Activated T-cell treated with anti-CD3 and anti-CD28 coated beads, Interleukin-2, amount 50 U/mL, for 1 hour (primary cell): ENCODE measurements at places on chromosomes 1 and 21.

DNA sequence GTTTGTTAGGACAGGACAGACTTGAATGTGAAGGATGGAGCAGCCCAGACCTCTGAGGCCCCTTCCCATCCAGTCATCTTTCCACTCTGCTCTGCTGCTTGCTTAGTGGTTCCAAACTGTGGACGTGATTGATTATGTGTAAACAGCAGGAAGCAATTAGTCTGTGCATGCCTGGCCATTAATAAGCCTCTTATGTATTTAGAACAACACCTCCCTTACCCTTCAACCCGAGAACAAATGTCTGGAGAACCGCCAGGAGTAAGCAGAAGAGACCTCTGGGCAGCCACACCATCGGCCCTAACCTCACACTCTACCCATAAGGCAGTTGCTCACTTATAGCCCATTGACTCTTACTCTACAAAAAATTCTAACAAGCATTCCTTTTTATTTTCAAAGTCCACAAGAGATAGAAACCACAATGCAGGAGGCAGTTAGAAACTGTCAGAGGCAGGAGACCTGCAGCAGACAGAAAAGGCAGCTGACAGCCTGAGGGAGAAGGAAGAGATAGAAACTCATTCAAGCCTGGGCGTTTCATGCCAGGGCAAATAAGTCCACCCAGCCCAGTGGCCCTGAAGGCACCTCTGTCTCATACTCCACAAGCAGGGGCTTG, 5.8 kb upstream of the EPHA8 start:
- DNase-seq, result no peak

GRCh38 chr1:53681977-53682685, 56.8 kb downstream of the GLIS1 start:
- peak; percentile 48 for DNase-seq

- no peak for DNase-seq
Observed at GRCh38 chr1:119133987-119134386, 6.5 kb downstream of the WARS2 start.

- no peak for DNase-seq
Observed at GRCh38 chr1:219310181-219310728, 136.6 kb downstream of the LYPLAL1 start.

DNA sequence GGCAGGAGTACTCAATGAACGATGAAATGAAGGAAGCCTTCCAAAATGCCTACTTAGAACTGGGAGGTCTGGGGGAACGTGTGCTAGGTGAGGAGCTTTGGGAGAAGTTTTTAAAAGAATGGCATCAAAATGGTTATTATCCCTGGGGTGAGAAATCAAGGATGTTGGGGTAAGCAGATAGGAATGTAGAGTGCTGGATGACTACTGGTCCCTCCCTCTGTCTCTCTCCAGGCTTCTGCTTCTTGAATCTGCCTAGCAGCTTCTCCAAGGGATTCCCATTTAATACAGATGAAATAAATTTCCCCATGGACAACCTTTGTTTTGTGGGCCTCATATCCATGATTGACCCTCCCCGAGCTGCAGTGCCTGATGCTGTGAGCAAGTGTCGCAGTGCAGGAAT, 19.0 kb upstream of the CASQ1 start:
- DNase-seq, result no peak

DNA sequence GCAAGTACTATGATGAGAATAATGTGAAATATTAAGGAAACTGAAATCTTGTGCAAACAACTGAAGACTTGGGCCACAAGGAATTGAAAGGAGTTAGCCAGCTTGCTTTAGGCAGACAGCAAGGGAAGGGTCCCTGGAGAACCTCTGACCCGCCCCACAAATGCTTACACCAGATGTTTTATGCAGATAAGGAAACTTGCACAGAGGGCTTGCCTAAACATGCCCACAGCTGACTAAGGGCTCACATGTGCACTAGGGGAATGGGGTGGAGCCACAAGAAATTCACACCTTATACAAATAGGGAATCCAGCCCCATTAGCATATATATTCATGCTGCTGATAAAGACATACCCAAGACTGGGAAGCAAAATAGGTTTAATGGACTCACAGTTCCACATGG, 86.1 kb upstream of the CYYR1 start:
- no peak for DNase-seq

DNA sequence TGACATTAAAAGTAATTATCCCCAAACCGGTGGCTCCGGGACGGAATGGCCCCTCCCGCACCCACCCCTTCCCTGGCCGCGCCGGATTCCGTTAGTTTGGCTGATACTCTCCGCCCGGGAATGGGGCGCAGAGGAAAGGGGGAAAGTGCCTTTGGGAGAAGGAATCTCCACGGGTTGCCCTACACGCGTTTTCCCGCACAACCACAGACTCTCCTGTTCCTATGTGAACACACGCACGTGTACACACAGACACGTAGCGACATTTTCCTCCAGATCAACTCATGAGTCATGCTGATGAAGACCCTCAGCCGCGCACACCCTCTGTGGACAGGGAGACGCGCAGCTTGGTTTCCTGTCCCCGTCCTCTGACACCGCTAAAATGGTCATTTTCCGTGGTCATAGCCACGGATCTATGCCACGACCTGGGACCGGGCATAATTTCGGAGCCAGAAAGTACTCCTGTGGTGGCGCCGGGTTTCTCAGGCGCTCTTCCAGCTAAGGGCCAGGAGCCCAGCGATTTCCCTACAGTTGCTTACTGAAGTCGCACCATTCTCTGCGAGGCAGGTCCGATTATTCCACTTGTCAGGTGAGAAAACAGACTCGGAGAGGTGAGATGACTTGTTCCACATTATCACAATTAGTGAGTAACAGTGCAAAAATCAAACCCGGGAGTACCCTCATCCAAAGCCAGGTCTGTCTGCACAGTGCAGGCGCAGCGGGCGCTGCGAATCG, 4.0 kb upstream of the DMRTA2 start:
- no peak for DNase-seq

- DNase-seq, result no peak
Observed at GRCh38 chr1:182189535-182190066, 128.1 kb upstream of the ZNF648 start.

GRCh38 chr1:166511761-166512160, 327.5 kb upstream of the POGK start:
- no peak for DNase-seq

DNA sequence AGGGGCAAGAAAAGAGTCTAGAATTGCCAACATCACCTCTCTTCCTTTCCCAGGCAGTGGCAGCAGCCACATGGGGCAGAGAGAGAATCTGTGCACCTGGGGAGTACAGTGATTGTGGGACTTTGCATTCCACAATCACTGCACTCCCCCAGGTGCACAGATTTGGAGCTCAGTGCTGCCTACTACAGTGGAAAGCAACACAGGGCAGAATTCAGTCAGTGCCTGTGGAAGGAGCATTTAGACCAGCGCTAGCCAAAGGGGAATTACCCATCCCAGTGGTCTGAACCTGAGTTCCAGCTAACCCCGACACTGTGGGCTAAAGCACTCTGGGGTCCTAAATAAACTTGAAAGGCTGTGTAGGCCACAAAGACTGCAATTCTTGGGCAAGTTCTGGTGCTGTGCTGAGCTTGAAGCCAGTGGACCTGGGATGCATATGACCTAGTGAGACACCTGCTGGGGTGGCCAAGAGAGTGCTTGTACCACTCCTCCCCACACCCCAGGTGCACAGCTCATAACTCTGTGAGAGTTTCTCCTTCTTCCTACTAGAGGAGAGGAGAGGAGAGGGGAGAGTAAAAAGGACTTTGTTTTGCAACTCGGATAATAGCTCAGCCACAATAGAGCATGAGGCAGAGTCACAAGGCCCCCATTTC, 50.3 kb downstream of the NUP210L start:
- no peak for DNase-seq

- no peak for DNase-seq
Observed at GRCh38 chr1:83776913-83777757, 221.8 kb downstream of the TTLL7 start.

GRCh38 chr1:212643877-212644276, 35.3 kb downstream of the ATF3 start:
- no peak for DNase-seq

GRCh38 chr1:61282387-61282786, 200.0 kb downstream of the NFIA start:
- DNase-seq, result no peak

GRCh38 chr1:206895837-206896242, 1.4 kb upstream of the IL24 start:
- DNase-seq, result no peak

GRCh38 chr1:33327587-33328325, 6.9 kb upstream of the A3GALT2 start:
- no peak for DNase-seq

- DNase-seq, result no peak
Observed at GRCh38 chr1:202122639-202123335, at the start of gene GPR37L1. TSS of gene GPR37L1 (plus strand) at chr1:202122917. CDS start at chr1:202122964, 47 bp downstream.

- no peak for DNase-seq
Observed at GRCh38 chr1:169460191-169460833, 25.4 kb downstream of the SLC19A2 start.

- DNase-seq, result no peak
Observed at GRCh38 chr1:5818755-5819154, 173.5 kb downstream of the NPHP4 start.

DNA sequence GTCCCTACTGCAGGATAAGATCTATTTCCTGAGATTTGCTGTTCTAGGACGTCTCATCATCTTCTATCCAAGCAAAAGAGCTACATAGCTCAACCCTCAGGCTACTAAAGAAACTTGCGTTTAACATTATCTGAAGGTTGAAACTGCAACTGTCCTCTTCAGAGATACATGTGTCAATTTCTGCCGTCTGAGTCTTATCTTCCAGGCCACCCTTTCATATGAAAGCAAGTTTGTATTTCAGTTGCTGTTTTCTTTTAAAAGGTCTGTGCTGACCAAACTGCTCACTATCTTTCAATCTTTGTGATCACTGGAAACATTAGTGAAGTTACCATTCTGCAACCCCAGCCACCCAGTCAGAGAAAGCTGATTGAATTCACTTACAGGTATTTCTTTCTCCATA, 108.6 kb upstream of the RAB3GAP2 start:
- no peak for DNase-seq
